ENCODE measurements at places on chromosomes 4 and X. TPM values are rescaled to one million over a fixed set of nuclear protein-coding genes. Genes with fewer than 3 reads are reported as not detected.

- no peak for DNase-seq
Observed at GRCh38 chr4:57043347-57044251, 64.9 kb downstream of the POLR2B start.

GRCh38 chr4:8553216-8553615 lies 27.0 kb upstream of the GPR78 start:
- no peak for DNase-seq

DNA sequence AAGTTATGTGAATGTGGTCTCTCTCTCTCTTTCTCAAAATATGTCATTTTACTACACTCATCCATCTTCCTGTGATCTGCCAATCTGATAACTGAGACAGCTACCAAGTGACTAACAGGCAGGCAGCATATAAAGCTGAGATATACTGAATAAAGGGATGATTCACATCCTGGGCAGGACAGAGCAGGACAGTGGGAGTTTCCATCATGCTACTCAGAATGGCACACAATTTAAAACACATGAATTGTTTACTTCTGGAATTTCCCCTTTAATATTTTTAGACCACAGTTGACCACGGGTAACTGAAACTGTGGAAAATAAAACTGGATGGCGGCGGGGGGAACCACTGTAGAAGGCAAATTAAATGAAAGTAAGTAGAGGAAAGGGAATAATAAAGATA lies 58.6 kb upstream of the DCTD start:
- no peak for DNase-seq

DNA sequence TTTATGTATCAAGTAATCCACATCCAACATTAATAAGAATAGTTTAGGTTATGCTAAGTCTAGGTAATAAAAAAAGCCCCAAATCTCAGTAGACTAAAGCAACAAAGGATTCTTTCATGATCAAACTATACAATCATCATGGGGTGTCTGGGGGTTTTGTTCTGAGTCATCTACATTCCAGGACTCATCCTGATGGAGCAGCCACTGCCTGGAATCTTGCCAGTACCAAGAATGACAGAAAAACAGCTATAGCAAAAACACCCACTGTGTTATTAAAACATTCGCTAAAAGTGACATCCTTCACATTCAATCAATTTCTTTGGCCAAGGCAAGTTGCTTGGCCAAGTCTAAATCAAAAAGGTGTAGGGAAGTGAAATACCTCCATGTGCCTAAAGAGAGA lies 3.9 kb upstream of the ARHGEF38 start:
- DNase-seq: no peak

GAK gene
- total RNA-seq: 29.3 TPM

SULT1B1 gene
- total RNA-seq: 0.65 TPM

SETD7 gene
- 52.2 TPM for total RNA-seq
